H1 (cell line): ENCODE measurements at places on chromosomes 16 and 17. TPM values are rescaled to one million over a fixed set of nuclear protein-coding genes. Genes with fewer than 3 reads are reported as not detected.

GRCh38 chr16:28106467-28107215 lies 43.1 kb upstream of the GSG1L start:
- no peak for DNase-seq

- DNase-seq = no peak
Measured at GRCh38 chr17:14581186-14581830, 280.4 kb downstream of the HS3ST3B1 start.

DNA sequence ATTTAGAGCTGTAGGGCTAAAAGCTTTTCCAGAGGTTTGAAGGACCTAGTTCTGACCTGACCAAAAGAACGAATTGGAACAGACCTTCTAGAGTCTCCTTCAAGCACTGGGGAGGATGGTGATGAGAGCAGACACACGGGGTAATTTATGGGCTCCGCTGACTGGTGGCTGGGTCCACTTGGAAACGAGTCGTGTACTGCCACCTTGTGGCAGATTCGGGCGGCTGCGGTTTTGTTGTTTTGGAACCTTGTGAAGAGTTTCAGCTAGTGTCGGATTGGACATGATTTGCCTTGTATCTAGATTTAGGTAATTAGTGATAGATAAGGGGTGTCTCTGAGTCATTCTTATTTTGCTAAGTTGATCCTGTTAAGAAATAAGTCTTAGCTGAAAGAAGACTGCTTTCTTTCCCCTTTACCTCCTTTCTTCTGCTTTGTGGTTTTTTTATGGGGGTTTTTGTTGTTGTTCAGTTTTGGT lies 98.9 kb downstream of the AATF start:
- peak; percentile 72 for DNase-seq

- no peak for DNase-seq
Measured at GRCh38 chr16:60821661-60822060, 1214.6 kb downstream of the CDH8 start.

DNA sequence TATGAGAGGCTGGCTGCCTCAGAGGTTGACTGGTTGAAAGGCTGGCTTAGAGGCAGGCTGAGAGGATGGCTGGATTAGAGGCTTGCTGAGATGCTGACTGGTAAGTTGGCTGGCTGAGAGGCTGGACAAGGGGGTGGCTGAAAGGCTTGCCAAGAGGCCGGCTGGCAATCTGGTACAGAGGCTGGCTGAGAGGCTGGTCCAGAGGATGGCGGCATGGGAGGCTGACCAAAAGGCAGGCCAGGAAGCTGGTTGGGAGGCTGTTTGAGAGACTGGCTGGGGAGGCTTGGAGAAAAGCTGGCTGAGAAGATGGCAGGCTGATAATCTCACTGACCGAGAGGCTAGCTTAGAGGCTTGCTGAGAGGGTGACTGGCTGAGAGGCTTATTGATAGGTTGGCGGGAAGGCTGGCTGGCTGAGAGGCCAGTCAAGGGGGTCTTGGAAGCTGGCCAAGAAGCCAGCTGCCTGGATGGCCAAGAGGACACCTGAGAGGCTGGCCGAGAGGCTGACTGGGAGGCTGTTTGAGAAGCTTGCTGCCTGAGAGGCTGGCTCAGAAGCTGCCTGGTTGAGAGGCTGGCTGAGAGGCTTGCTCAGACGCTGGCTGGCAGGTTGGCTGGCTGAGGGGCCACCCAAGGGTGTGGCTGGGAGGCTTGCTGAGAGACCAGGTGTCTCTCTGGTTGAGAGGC lies 34.2 kb upstream of the ACSM2B start:
- no peak for DNase-seq

DNA sequence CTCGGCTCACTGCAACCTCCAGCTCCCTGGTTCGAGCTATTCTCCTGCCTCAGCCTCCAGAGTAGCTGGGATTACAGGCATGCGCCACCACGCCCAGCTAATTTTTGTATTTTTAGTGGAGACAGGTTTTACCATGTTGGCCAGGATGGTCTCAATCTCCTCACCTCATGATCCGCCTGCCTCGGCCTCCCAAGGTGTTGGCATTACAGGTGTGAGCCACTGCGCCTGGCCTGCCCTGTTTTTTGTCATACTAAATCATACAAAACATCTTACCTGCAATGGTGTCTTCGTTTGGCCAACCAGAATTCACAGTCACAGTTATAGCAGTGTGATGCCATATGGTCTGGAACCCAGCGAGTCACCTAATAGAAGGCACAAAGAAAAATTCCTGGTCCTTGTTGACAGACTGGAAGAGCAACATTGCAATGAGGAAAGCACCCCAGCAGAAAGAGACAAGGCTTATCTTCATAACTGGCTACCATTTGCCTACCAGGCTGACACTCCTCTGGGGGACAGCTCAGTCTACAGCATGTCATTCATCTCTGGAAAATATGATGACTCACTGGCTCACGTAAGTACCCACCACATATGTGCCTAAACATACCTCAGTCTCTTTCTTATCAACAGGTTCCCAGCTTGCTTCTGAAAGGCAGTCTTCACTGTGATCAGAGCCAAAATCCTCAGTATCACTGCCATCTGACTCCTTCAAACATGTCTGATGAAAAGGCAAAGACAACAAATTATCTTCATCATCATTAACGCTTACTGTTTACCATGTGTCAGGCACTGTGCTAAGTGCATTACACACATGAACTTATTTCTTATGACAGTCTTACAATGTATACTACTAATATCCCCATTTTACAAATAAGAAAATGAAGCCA lies 4.3 kb upstream of the HSF5 start:
- peak; percentile 6 for DNase-seq

- DNase-seq = no peak
Measured at GRCh38 chr17:76155988-76156661, 15.1 kb upstream of the FOXJ1 start.

DNA sequence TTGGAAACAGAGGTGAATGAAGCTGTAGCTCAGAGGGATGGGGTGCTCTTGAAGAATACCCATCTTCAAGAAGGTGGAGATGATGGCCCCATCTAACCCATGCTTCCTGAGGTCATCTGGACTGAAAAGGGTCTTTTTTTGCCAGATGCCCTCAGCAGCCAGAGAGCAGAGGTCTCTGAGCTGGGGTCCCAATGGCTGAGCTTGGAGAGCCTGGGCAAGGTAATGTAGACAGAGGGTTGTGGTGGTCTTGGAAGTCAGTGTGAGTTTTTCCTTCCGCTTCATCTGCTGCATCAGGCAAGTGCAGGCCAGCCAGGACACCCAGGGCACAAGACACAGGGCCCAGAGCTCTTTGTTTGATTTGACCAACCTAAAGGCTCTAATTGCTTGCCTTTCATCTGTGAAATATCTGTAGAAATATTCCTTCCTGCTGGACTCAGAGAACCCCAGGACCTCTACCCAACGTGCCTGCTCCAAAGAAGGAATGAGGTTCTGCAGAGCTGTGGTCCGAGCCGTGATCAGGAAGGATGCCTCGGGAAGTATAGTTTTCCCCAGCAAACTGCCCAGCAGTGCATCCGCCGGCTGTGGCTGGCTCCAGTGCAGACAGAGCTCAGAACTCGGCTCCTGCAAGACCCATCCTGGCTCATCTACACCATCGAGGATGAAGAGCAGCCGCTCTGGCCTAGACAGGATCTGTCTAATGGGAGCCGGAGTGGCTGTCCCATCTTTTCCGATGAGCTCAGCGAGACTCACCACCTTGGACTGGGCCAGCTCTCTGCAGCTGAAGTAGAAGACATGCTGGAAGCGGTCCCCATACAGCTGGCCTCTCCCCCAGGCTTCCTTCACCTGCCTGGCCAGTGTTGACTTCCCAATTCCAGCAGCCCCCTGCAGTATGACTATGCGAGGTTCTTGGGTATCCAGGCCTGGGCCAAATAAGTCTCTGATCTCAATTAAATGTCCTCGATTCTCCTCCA lies 25.2 kb downstream of the NLRP1 start:
- DNase-seq = no peak

DNA sequence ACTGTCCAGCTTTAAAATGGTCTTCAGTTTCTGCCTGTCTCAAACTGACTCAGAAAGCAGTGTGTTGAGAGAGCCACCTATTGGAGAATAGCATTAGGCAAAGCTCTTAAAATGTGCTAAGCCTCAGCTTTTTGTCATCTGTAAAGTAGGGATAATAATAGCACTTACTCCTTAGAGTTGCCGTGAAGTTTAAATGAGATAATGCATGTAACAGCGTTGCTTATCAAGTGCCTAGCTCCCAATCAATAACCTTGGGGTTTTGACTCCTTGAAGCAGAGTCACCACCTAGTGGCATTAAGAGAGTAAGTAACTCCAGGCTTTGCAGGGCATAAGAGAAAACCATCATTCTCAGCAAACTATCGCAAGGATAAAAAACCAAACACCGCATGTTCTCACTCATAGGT lies 163.3 kb downstream of the HS3ST2 start:
- DNase-seq = no peak

DNA sequence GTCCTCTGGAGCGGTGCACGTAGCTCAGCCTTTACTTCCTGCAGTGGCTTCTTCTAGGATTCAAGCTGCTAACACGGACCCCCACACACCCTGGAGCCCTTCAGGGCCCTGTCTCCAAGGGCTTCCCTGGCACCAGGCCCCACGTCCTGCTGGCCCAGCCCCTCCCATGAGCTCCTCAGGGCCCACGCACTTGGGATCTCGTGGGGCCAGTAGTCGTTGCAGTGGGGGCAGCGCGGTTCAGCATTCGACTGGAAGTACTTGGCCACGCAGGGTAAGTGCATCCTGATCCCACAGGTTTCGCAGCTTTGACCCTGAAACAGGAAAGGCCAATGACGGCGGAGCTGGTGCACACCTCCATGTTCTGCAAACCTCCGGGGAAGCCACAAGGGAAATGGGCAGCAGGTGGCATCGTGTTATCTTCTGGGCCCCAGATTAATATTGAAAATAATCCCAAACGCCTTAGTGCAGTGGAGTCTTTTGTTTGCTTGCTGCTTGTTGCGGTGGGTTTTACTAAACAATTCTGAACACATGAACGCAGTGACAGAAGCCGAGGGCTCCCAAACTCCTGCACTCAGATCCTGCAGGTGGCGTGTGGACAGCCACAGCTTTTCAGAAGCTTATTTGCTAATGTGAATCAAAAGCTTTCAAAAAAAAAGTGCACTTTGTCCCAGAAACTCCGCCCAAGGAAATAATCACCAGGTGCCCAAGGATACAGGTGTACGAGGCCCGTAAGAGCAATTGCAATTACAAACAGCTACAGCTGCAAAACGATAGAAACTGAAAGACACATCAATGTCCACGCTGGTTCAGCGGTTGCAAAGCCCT lies 22.4 kb downstream of the KDM8 start:
- no peak for DNase-seq

- no peak for DNase-seq
Measured at GRCh38 chr16:19240494-19240893, 45.0 kb upstream of the CLEC19A start.

- DNase-seq = no peak
Measured at GRCh38 chr17:48439875-48440505, 10.0 kb upstream of the SKAP1 start.

GRCh38 chr16:16159662-16160061 lies 63.6 kb downstream of the ABCC6 start:
- DNase-seq = no peak

DNA sequence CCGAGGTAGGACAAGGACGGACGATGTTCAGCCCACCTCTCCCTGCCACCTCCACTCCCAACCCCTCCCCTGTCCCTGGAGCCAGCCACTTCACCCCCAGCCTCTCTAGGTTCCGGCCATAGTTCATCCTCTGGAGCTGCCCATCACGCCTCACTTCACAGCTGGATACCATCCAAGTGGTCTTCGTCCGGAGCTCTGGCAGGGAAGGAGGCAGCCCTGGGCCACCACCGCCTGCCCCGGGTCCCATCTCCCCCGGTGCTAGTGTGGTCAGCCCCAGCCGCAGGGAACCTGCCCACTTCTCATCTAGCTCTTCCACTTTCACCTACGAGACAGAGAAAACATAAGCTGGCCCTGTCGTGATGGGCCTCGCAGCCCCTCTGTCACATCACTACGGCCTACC lies 6.3 kb upstream of the GPS2 start:
- DNase-seq = no peak

- no peak for DNase-seq
Measured at GRCh38 chr16:82182266-82183003, 12.4 kb upstream of the MPHOSPH6 start.

GRCh38 chr17:42111871-42112551 lies 503 bp downstream of the DHX58 start:
- no peak for DNase-seq

GRCh38 chr16:46788891-46789474 lies 40.8 kb upstream of the MYLK3 start:
- no peak for DNase-seq

- DNase-seq = no peak
Measured at GRCh38 chr16:1094124-1094479, 1.9 kb downstream of the C1QTNF8 start.

GRCh38 chr16:386641-387156 lies 4.9 kb upstream of the PGAP6 start:
- DNase-seq = no peak

DNA sequence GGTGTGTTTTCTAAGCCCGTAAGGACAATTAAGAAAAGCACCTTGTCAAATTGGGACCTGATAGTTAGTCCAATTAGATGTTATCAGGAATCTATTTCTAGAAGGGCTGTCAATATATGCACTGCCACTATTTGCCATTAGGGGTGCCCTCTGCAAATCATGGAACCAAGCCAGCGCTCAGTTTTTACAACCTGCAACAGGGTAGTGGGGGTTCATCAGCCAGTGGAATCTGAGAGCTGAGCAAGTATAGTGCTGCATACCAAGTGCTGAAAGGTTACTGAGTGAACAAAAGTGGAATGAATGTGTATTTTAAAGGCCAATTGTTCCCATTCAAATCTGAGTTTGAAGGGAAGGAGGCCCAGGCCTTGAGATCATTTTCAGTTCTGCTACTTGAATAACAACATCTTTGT lies 10.4 kb downstream of the PRR11 start:
- peak; percentile 57 for DNase-seq

GRCh38 chr17:73128496-73128895 lies 36.0 kb upstream of the SLC39A11 start:
- no peak for DNase-seq

- no peak for DNase-seq
Measured at GRCh38 chr16:72558501-72558900, 386.5 kb upstream of the PMFBP1 start.

Gene CDRT15L2
- total RNA-seq = not detected in 2 replicates

Gene MAZ
- 376 and 380 TPM in 2 replicates for total RNA-seq

Gene GUCY2D
- total RNA-seq = 0.48 and 0.59 TPM in 2 replicates

Gene CDH13
- 2.3 and 2.6 TPM in 2 replicates for total RNA-seq

Gene SLC5A11
- 0.26 and 0.36 TPM in 2 replicates for total RNA-seq

Gene MYL4
- total RNA-seq = not detected in 2 replicates
